ENCODE measurements at places on chromosomes 5 and 9.

DNA sequence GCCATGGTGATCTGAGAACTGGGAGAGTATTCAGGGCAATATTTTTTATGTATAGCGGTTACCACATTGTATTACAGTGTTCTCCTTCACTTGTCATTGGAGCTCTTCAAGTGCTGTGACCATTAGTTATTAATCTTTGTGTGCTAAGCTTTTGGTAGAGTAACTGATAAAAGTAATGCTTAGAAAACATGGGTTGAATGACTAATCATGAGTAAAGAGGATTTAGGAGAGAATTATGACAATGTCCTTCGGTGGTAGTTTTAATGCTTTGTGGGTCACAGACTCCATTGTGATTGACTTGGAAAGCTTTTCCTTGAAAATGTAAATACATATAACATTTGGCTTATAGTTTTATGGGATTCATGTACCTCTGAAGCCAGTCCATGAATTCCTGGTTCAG is 21.4 kb downstream of the TGFBR1 start:
- no peak for DNase-seq

DNA sequence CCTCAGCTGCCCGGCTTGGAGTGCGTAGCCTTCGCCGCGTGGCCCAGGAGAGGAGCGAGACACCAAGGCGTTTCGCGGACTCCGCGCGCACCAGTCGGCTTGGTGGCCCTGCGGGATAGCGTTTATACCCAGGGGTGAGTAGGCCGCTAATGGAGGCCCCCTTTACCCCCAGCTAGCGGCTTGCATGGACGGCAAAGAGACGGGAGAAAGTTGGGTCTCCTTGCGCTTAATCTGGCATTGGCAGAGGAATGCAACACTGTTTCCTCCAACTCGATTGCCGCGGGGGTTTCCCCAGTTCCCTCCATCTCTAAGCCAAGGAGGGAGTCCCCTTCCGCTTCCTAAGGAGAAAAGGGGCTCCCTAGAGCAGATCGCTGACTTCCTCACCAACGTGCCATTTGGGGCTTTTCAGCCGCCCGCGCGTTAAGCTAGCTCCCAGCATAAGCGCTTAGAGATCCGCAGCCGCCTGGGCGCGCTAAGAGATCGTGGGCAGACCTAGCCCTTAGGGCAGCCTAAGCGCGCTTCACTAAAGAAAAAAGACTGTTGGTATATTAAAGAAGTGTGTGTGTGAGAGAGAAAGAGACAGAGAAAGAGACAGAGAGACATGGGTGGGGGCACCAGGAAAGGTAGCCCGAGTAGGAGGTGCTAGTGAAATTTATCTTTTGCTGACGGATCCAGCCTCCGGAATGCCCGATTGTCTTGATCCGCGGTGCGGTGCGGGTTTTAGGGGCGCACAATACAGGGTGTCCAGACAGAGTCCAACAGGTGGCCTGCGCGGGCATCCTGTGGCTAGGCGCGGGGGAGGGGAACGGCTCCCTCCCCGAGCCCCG is 597.9 kb upstream of the SGCD start:
- no peak for DNase-seq

DNA sequence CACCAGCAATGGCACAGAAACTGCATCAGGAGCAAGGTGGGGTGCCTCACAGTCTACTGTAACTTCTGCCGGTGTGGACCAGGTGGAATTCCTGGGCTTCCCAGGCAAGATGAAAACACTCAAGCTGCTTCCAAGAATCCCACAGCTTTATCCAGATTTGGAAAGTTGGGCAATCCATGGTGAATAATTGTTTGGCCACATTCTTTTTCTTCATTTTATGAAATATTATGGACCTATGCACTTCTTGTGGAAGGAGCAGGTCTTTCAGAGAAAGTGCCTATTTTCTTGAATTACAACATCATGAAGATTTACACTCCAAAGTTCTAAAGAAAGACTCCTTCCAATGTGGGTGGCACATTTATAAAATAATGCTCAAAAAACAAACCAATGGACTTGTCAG is 503.6 kb downstream of the SEMA5A start:
- DNase-seq = no peak

GRCh38 chr9:126886897-126887296 is 26.5 kb downstream of the ZBTB34 start:
- DNase-seq = no peak

DNA sequence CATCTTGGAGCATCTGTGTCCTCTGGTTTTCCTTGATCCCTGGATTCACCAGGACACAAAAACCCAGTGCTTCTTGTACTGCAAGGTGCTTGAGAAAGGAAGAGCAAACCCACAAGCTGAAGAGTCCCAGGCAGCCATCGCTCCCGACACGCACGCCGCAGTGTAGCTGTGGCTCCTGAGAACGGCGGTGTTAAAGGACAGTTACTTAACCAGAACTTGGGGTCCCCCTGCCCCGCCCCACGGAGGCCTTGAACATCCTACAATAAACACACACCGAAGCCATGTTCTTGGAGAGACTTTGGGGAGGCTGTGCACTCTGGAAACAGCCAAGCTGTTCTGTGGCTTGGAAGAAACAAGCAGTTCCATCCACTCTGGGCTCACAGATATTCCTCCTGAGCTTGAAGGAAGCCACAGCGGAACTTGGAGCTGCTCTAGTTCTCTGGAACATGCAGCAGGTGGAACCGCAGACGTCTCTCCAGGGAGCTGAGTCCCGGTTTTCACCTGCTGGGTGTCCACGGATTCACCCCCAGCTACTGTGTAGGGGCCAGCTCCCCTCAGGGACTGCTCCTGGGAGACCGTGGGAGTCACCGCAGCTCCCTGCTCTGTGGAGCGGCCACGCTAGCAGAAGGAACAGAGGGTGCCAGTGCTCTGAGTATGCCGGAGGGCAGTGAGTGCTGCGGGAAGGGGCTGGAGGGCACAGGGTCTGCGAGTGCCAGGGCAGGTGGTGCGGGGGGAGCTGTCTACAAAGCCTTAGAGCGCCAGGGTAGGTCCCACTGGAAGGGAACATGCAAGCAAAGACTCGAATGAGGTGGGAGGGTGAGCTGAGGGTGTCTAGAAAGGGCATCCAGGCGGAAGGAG is 107.3 kb downstream of the ADAMTS2 start:
- DNase-seq = no peak

DNA sequence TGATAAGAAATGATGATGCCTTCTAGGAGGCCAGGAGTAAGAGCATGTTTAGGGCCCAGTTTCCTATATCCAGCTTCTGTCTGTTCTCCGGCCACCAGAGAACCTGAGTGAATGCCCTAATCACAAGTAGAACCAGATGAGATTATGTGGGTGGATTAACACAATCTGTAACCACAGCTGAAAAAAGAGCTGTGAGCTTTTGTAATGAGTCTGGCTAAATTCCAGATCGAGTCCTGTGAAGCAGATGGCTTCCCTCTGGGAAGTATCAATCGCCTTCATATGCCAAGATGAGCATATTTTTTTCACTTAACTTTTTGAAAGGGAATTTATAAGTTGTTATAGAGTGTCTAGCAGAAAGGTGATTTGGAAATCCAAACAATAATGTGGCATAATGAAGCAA is 99.8 kb downstream of the NNT start:
- no peak for DNase-seq

- DNase-seq = no peak
Measured at GRCh38 chr5:111722140-111722539, 34.9 kb downstream of the NREP start.
